ENCODE measurements at places on chromosomes 6 and 20.

- peak; percentile 70 for DNase-seq
Measured at GRCh38 chr6:149864578-149865535, 698 bp upstream of the LRP11 start.

DNA sequence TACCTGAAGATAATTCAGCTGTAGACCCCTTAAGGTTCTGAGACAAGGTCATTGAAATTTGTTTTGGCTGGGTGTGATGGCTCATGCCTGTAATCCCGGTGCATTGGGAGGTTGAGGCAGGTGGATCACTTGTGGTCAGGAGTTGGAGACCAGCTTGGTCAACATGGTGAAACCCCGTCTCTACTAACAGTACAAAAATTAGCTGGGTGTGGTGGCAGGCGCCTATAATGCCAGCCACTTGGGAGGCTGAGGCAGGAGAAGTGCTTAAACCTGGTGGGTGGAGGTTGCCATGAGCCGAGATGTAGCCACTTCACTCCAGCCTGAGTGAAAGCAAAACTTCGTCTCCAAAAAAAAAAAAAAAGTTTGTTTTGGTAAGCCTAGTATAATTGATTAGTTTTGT, 11.0 kb downstream of the SRSF3 start:
- DNase-seq: no peak

GRCh38 chr20:15111654-15112053, 774.2 kb upstream of the FLRT3 start:
- no peak for DNase-seq

- no peak for DNase-seq
Measured at GRCh38 chr20:50582092-50582491, 71.9 kb downstream of the PTPN1 start.

DNA sequence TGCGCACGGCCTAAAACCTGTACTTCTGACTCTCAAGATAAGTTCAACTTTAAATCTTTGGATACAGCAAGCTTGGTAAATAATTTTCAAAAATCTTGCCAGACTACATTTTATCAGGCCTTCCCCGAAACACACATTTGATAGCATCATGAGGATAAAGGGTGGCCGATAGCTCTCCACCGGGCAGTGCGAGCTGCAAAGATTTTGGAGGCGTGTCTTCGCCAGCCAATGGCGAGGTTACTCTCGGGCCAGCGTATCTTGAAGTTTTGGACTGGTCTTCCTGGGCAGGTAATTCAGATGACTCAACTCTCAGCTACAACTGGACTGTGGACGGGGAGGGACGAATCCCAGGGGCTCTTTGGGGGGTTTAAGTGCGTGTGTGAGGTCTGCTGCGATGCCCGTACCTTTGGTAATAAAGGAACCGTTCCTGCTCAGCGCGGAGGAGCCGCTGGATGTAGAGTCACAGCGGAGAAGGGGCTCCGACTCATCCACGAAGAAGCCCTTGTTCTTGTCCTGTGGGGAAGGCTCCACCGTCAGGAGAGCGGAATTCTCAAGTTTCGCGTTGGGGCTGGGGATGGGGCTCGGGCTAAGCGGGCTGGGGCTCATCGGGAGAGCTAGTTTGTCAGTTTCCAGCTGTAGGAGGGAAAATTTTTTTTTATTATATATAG, 75.3 kb downstream of the TNFRSF21 start:
- DNase-seq: no peak

DNA sequence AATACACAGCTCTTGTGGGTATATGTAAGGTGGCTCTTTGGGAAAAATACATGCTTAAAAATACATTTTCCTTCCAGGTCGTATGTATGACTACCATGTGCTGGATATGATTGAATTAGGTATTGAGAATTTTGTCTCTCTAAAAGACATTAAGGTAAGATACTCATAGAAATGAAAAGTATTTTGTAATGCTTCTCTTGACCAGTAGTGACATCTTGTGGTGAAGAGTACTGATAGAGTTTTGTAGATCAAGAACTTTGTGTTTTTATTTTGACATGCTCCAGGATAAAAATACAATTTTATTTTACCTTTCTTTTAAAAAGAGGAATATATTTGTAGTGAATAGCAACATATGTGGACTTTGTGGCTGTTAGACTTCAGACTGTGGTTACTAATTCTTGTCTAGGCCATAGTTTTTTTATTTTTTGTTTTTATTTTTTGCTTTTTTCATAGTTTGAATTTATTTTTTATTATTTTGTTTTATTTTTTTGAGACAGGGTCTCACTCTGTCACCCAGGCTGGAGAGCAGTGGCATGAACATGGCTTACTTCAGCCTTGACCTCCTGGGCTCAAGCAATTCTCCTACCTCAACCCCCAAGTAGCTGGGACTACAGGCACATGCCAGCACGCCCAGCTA, 17.9 kb downstream of the RPF2 start:
- no peak for DNase-seq

GRCh38 chr20:35085477-35086225, 7.0 kb downstream of the TRPC4AP start:
- no peak for DNase-seq

- no peak for DNase-seq
Measured at GRCh38 chr6:36216559-36216958, 20.0 kb downstream of the BRPF3 start.

DNA sequence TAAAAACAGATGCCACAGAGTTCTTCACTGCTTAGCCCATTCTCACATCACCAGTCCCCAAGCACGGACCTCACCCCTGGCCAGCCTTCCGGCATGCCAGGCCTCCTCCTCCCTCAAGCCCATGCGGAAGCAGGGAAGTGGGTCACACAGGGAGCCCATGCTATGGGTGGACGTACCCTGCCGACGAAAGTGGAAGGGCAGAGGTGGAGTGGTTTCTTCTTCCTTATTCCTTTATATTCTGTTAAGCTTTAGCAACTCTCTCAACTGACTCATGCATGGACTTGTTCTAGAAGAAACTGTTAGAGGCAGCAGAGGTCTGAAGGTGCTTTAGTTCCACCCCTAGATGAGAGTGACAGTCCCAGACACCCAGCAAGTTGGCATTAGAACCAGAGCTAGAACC, 118.6 kb downstream of the LY86 start:
- DNase-seq: no peak

DNA sequence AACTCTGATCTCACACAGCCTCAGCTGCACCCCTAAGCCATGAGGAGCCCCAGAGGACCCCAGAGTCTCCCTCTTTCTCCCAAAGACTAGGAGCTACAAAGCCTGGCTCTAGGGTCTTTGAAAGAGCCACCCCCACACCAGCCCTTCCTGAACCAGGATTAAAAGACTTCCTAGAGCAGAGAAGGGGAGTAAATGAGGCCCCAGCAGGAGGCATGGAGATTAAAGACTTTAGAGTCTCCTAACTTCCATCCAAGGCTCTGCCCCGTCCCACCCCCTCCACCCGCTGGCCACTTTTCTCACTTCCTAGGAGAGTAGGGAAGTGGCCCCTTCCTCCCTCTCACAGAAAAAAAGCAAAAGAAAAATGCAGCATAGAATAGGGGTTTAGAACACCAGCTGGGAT, 1.7 kb downstream of the PREX1 start:
- DNase-seq: peak; percentile 45

- DNase-seq: no peak
Measured at GRCh38 chr6:125947615-125948014, 9.0 kb upstream of the HINT3 start.

DNA sequence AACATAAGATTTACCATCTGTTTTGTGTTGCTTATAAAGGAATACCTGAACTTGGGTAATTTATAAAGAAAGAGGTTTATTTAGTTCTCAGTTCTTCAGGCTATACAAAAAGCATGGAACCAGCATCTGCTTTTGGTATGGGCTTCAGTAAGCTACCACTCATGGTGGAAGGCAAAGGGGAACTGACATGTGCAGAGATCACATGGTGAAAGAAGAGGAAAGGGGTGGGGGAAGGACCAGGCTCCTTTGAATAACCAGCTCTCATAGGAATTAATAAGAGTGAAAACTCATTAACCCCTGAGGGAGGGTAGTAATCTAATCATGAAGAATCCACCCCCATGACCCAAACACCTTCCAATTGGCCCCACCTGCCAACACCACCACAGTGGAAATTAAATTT, 89.5 kb upstream of the TMEM170B start:
- no peak for DNase-seq

GRCh38 chr6:74070091-74070490, 374.1 kb downstream of the CD109 start:
- no peak for DNase-seq

DNA sequence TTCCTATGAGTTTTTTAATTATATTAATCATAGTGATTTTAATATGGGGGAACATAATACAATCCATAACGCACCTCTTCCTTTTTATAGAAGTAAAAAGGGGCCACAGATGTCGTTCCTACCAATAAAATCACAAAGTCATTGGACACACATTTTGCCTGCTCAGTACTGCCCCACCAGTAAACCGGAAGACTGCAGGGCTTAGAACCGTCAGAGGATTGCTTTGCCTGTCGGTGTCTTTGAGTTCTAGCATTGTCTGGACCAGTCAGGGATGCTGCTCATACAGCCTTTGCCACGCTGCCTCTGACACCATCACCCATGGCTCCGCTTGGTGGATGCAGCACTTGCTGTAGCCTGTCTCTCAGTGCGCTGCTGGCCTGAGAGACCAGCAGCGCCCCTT, 853.6 kb downstream of the C6orf118 start:
- no peak for DNase-seq

- DNase-seq: no peak
Measured at GRCh38 chr20:62393335-62393665, 6.4 kb downstream of the RPS21 start.

GRCh38 chr6:51569594-51569993, 517.8 kb downstream of the PKHD1 start:
- DNase-seq: no peak

DNA sequence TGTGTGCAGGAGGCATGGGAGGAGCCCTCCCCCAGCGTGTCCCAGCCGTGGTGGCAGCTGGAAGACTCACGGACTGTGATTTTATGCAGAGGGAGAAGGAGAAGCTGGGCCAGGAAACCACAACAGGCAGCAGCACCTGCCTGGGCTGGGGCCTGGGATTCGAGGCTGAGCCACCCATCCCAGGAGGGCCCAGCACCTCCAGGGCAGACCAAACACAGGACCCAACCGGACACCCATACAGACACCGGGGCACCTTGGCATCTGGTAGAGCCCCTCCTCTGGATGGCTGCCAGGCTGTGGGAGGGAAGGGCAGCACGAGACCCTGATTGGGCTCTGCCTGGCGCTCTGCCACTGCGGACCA, 41.7 kb upstream of the CHRNA4 start:
- DNase-seq: no peak

DNA sequence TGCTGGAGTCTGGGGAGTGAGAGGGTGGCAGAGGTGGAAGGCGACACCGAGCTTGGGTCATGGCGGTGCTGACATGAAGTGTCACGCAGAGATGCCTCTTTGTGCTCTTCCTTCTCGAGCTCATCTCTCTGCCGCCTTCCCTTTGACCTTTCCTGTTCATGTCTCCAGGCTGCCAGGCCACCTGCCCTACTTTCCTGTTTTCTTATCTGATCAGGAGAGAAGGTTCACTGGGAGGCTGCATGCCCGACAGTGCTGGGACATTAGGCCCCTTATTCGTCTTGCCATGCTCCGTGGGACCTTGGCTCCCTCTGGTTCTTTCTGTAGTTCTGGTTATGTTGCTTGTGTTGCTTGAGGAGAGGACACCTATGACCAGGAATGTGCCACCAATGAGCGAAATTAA, 33.2 kb downstream of the CST8 start:
- DNase-seq: no peak

GRCh38 chr20:54217762-54218161, 9.9 kb downstream of the PFDN4 start:
- no peak for DNase-seq

- DNase-seq: no peak
Measured at GRCh38 chr20:10622657-10623418, 51.0 kb downstream of the JAG1 start.

DNA sequence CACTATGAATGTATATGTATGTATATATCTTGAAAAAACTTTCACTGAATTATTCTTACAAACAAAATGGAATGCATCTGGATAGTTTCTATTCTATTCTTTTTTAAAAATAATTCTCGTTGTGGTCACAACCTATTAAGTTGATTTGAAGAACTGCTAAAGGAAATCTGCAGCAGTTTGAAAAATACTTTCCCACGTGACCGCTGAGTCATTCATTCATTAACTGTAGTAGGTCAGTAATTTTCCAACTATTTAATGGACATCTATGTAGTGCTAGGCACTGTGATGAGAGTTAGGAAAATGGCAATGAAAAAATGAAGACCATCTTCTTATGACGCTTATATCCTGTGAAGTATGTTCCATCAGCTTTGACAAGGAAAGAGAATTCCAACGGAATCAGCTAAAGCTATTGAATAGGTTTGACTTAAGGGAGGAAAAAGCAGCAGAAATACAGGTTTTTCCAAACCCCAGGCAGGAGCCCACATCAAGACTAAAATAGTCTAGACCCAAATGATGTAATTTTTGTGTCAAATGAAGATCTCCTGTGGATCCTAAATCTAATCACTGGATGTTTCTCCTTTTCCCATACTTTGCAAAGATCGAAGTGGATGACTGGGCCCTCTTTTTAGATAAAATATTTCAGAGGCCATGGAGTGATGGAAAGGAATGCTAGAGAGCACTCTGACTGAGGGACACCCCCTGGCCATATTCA, 4.1 kb upstream of the EFHC1 start:
- no peak for DNase-seq

DNA sequence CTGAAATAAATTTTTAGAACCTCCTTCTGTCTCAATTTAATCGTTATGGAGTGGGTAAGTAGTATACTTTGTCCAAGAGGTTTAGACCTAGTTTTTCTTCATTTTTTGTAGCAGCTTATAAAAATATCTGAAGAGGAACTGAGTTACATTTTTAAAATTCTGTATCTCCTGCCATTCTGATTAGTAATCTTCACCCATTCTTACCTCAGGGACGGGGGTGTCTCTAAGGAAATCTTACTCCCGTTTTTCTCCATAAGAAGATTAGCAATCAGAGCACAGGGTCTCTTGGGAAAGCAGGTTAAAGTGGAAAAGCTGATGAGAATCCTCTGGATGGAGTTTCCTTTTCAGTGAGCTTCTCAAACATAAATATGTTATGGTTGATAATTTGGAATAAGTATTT, 259.3 kb upstream of the FAM83B start:
- no peak for DNase-seq

GRCh38 chr6:49541210-49541724, 9.2 kb upstream of the C6orf141 start:
- DNase-seq: no peak
